ENCODE measurements at places on chromosomes 3 and 15.

DNA sequence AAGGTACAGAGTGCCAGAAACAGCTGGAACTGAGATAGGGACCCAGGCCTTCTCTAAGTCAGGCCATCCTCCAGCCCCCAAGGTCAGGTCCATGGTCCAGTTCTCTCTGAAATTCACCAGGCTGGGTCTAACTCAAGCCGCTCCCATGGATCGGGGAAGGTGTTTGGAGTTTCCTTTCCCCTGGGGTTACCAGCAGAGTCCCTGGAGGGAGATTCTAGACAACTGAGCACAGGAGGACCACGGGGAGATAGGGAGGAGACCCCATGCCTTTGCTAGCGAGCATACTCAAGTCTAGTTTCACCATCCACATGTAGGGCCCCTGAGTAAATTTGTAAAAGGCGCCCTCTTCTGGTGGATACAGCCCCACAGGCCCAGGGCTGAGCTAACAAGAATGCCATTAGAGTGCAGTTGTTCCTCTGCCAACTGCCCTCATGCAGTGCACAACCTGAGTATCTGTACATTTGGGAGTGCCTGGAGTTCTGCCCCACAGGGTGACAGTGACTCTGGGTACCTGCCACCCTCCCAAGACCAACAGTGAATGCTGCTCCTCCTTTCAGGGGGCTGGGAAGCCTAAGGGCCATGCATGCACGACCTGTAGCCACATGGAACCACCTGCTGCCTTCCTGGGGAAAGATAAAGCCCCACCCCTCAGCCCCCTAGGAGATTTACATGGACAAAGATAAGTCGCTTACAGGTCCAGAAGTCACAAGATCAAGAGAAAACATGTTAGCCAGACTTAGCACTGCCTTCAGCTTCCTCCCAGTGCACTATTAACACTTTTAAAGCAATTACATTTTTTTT lies 89.0 kb downstream of the IQSEC1 start:
- DNase-seq, result peak; percentile 85

DNA sequence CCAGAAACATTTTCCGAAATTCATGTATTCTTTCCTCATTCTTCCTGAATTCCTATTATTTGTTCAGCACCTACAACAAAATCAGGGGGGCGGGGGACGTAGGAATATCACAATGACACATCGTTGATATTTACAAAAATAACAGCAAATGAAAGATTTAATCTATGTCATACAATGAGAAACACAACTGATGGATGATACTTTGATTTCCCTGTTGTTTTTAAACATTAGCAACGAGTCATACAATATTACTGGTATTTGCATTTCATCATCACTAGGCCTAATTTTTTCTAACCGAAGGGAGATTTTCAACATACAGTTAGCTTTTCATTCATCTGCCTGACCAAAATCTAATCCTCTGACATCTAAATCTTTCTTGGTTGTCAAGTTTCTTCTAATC lies 45.3 kb upstream of the INO80 start:
- DNase-seq, result no peak

DNA sequence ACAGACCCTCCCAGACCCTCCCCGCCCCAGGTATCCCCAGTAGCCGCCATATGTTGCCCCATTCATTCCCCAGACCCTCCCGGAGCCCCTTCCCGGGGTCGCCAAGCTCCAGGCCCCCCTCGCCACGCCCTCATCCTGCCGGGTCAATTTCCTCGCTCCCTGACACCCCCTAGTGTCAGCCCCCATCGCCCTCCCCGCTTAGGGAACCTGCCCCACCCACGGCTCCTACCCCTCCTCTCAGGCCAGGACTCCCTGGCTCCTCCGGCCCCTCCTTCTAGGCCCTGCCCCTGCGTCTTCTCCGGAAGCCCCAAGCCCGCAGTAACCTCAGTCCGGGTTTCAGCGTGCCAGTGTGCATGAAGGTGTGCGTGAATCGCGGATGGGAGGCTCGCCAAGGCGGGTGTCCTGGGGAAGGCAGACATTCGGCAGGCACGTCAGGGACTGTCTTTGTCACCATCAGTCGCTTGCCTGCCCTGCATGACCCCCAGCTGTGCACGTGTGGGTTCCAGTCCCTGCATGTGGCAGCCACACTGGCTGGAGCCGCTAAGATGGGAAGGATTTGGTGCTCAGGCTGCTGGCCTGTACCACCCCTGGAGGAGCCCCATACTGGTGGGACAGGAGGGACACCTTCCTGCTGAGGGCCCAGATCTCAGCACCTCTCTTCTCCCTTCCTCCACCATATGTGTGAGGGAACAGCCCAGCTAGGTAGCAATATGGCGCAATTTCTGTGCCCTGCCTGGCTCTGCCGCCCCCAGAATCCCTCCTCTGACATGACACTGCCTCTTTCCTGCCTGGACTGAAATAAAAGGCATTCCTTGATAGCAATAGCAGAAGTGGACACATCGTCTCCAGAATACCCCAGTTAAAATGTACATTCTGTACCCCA lies 693 bp downstream of the DISP2 start:
- DNase-seq, result no peak

DNA sequence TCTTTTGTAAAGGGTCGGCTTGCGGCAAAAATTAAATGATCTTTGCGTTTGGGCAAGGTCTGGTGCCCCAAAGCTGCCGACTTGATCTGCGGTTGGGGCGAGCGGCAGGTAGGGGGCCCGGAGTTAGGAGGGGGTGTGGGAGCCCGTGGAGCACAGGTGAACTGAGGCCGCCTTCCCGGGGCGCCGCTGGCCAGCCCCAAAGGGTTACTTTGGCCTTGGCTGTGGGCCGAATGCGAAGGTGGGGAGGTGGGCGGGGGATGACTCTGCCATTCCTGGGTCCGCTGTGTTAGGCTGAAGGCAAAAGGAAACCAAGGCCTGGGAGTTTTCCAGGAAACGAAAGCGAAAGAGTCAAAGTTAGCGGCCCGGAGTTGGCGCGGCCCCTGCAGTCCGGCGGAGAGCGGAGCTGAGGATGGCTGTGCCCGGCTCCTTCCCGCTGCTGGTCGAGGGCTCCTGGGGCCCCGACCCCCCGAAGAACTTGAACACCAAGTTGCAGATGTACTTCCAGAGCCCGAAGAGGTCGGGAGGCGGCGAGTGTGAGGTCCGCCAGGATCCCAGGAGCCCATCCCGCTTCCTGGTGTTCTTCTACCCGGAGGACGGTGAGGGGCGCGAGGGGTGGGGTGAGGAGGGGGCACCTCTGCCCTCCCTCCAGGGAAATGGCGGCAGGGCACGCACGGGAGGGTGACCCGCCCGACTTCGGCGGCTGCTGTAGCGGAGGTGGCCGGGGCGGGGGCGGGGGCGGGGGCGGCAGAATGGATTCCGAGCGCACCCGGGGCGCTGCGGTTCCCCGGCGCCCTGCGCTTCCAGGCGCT lies at the start of gene PARP14:
Gene PARP14 (plus strand): TSS at position 365 of the 809 bp plus-strand sequence. CDS start 45 bp downstream, at position 410.
- DNase-seq, result peak; percentile 85

- DNase-seq, result no peak
These were observed 8.2 kb downstream of the LRIG1 start for GRCh38 chr3:66492672-66493071.

DNA sequence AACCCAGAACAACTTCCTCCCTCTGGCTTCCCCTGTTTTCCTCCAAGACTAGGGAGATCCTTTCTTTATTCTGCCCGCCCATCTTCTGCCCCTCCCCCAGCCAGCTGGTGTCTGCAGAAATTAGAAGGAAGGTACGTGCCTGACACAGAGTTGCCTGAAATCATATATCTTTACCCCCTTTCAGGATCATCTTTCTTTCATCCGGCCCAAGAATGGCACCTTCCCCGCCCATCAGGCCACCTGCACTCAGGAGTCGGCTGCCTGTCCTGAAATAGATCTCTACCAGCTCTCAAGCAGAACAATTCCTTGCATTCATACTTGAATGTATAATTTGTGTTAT lies 133.7 kb downstream of the VGLL4 start:
- no peak for DNase-seq

DNA sequence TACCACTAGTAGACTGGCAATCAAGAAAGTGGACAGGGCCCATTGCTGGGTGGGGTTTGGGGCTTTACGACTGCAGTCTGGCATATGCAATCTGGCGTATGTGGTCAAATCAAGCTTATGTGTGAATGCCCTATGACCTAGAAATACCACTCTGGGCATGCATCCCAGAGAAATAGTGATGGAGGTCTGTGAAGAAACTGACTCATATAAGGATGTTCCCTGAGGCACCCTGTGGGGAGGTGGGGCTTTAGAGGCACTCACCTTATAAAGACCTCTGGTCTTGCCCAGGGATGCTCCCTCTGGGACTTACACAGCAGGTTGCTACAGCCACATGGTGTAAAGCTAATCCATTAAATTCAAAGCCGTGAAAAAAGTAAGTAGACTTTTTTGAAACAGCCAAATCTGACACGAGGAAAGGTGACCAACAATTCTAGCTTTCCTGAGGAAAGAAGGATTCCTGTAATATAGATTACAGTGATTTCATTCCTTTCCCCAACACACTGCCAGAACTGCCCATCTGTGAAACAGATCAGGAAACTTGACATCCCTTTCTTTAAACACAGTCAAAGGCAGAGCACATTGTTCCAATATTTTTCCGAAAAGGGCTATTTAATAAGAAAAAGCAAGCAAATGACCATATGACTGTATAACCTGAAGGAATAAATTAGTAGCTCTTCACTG lies 13.6 kb downstream of the RARRES1 start:
- no peak for DNase-seq

DNA sequence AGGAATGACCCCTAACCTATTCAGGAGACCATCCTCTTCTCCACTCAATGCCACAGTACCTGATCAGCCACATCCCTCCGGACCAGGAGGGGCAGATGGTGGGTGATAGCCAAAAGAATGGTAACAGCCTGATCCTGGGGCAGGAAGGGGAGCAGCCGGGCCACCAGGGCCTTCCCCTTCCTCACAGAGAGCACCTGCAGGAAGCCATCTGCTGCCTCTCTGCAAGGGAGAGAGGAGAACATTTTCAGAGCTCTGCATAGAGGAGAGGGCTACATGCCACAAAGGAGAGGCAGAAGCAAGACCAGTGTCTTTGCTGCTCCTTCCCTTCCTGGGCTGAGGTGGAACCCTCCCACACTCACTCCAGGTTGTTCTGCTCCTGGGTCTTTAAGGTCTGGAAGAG lies 5.5 kb upstream of the SPG11 start:
- DNase-seq, result no peak

GRCh38 chr3:160982491-160982890 lies 122.7 kb downstream of the B3GALNT1 start:
- DNase-seq, result no peak

DNA sequence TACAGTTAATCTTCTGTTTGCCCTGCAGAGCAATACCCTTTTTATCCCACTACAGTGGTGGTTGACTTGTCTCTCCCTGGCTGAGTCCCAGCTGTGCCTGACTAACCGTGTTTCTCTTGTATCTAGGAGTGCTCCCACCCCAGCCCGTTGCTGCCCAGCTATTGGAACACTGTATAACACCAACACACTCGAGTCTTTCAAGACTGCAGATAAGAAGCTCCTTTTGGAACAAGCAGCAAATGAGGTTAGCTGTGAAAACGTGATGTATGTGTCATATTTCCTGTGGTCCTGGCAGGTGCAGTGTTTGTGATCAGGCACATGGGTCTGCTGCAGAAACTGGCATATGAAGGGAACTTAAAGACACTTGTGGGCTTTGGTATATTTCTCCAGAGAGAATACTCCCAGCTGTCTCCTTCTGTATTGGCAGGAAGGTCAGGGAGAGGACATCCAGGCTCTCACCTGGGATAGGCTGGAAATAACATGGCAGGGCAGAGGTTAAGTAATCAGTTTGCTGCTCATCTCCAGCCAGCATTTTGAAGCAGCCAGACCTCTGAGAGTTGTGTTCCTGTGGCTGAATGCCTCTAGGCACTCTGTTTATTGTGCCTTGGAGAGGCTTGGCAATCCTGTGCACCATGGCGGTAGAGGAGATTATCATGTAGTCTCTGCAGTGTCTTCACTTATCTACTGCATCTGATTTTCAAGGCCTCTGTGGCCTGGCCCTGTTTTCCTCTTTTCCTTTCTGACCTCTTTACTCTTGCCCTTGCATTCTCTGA lies 34.8 kb downstream of the ATG7 start:
- peak; percentile 63 for DNase-seq

DNA sequence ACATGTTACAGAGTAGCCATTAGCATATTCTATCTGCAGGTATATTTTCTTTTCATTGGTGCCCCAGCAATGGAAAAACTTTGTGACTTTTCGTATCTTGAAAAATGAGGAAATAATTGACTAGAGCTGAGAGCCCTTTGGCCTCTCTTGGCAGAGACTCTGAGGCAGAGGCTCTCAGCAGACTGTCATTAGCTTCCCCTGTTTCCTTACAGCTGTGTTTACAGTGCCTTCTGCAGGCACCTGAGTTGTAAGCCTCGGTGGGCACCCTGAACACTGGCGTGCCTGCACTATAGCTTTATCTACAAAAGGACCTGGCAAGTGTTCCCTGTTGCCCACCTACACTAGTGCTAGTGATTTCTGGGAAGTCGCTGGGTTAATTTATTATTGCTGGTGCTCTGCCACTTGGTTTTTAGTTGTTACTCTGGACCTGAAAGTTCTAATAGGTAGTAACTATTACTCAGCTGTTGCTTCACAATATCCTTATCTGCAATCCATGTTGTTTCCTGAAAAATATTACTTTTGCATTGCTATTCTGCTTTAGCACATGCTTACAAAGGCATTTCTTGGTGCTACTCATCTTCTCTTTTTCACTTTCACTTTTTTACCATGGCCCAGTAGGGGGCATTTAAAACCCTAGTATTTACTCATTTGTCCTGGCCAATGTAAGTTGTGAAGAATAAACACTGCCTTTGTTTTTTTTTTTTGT lies 7.8 kb upstream of the GPR171 start:
- no peak for DNase-seq

All from activated CD8-positive, alpha-beta memory T cell treated with anti-CD3 and anti-CD28 coated beads for 24 hours (primary cell).